ENCODE measurements at places on chromosomes 13 and 19.

GRCh38 chr13:74931698-74932433 is 550.1 kb downstream of the TBC1D4 start:
- DNase-seq: no peak

- no peak for DNase-seq
These were observed 44.6 kb downstream of the PTPRS start for GRCh38 chr19:5296021-5296420.

- DNase-seq: no peak
These were observed 22.5 kb downstream of the NBEA start for GRCh38 chr13:34964558-34964957.

DNA sequence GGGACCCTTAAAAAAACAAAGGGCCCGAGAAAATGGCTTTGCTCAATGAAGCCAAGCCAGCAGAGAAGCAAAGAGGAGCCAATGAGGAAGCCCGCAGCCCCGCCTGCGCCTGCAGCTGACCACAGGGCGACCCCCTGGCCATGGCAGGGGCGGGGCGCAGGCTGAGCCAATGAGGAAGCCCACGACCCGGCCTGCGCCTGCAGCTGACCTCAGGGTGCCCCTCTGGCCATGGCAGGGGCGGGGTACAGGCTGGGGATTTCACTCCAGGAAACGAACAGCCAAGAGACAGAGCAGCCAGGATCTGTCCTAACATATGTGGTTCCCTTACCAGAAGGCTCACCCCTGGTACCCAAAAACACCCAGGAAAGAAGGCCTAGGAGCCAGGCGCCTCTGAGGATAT is 101.4 kb downstream of the STK24 start:
- peak; percentile 82 for DNase-seq

- DNase-seq: no peak
These were observed 628.5 kb upstream of the KLHL1 start for GRCh38 chr13:70736622-70737317.

GRCh38 chr19:28039677-28040381 is 1173.1 kb downstream of the UQCRFS1 start:
- no peak for DNase-seq

GRCh38 chr13:77305266-77305665 is 21.6 kb downstream of the MYCBP2 start:
- DNase-seq: no peak

- no peak for DNase-seq
These were observed 1249.4 kb upstream of the SLC10A2 start for GRCh38 chr13:104315606-104316005.

DNA sequence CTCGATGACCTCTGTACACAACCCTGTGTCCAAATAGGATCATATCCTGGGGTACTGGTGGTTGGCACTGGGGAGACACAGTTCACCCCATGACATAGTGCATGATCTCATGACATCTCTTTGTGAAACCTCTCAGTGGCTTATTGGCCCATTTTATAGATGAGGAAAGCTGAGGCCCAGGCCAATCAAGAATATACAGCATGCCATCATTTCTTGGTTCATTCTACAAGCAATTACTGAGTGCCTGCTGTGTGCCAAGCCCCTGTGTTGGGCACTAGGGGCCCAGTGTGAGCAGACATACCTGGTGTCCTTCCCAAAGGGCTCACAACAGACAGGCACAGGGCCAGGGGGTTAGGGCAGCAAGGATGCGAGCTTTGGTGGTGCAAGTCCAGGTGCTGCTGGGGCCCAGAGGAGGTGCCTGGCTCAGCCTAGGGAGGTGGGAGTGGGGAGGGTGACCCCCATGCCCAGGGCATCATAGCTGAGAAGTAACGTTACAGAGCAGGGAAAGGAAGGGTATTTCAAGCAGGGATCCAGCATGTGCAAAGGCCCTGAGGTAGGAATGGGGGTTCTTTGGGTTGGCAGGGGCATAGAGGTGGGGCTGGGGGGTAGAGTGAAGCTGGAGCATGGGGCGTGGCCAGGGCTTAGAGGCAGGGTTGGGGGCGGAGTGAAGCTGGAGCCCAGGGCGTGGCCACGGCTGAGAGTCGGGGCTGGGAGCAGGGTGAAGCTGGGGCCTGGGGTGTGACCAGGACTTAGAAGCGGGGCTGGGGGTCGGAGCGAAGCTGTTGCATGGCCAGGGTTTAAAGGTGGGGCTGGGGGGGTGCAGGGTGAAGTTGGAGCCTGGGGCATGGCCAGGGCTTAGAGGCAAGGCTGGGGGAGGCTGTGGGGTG is 20.7 kb downstream of the COLGALT1 start:
- DNase-seq: no peak

DNA sequence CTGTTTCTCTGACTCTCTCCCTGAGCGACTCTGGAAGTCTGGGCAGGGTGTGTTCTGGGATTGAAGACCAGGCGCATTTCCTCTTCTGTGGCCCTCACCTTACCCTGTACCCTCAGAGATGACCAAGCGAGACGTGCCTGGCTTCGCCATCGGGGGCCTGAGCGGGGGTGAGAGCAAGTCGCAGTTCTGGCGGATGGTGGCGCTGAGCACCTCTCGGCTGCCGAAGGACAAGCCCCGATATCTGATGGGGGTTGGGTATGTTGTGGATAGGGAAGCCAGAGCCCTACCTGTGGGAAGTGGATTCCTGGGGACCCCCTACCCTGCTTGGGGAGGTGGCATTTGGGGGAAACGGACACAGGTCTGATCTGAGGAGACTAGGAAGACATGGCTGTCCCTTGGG is 5.8 kb upstream of the DNM2 start:
- DNase-seq: peak; percentile 44

DNA sequence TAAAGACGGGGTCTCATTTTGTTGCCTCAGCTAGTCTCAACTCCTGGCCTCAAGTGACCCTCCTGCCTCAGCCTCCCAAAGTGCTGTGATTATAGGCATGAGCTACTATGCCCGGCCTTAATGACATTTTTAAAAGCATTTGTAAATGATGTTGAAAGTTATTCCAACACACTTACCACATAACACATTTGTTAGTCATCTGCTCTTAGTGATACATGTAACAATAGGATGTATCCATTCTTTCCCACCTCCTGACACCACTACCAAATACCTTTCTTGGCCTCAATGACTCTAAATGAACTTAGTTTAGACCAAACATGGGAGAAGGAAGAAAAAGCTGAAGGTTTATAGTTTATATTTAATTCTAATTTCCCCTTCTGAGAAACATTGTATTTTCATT is 59.8 kb upstream of the MEDAG start:
- no peak for DNase-seq

GRCh38 chr13:108786456-108787200 is 157.2 kb downstream of the MYO16 start:
- no peak for DNase-seq

DNA sequence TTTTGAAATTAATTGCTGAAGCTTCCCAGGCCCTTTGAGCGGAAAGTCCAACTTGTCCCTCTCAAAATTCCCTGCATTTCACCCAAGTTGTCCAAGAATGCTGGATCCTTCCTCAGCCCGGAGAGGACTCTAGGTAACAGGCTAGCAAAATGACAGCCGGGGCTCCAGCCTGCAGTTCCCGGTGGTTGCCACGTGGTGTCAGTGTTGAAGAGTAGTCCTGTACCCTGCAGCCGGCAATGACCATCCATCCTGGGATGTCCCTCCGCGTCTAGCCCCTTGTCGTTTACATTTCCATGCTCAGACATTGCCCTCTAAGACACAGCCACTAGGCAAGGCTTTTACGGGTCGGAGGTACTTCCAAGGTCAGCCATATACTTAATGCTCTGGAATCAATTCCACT is 31.4 kb upstream of the MTIF3 start:
- DNase-seq: peak; percentile 84

DNA sequence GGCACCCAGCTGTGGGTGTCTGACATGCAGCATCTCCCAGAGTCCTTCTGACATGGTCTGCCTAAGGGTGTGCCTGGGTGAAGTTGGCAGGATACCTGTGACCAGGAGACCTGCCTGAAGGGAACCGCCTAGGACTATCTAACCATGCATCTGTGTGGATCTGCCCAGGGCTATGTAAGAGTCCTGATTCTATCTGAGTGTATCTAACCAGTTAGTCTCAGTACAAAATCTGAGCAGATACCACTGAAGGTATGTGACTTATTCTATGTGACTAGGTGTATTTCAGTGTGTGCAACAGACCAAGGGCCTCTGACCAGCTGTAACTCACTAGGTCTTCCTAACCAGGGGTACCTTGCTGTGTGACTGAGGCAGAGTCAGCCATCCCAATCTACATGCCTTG is 28.2 kb upstream of the FBL start:
- no peak for DNase-seq

DNA sequence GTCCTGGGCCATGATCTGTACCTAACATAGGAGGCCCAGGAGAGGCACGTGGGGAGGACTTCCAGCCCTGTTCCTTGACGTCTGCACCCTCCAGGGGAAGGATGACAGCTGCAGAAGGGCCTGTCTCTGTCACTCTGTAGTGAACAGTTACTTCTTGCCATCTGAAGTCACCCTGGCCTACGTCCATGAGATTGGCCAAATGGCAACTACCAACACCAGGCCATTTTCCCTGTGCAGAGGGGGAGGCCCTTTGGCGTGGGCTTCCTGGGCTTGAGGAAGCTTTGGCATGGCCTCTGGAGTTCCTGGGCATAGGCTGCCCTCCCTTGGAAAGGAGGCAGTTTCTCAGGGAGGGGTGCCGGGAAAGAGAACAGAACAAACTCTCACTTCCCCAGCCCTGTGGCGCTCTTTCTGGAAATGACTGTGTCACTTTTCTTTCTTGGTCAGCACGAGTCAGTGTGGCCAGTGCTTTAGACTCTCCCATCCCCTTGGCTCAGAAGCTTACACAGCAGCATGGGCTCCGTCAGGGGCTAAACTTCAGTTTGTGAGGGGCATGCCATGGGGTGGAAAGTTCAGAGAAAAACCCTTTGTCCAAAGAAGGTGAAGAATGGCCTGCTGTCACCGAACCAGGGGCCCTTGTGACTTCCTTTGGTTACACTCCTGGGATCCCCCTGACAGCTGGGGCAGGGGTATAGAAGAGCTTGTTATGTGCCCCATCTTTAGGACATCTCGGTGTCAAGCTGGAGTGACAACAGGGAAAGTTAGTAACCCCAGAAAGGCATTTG is 5.3 kb downstream of the CARM1 start:
- no peak for DNase-seq

DNA sequence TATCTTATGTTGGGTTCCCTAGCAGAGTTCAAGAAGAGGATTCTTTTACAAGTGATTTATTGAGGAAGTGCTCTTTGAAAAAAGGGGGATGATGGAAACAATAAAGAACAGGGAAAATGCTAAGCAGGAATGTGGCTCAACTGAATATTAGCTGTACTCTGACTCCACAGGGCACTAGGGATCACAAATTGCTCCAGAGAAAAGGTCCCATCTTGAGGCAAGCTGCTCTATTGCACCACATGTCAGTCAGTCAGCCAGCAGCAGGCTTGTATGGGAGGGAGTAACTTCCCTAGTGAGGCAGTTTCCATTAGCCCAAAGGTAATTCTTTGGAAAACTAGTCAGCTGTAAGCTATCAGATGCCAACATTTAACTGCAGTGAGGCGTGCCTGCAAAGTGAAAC is 73.3 kb upstream of the FNDC3A start:
- peak; percentile 72 for DNase-seq

GRCh38 chr19:1438933-1439354 is 748 bp downstream of the RPS15 start:
- no peak for DNase-seq

- no peak for DNase-seq
These were observed 4.8 kb upstream of the IFI30 start for GRCh38 chr19:18168673-18169381.

DNA sequence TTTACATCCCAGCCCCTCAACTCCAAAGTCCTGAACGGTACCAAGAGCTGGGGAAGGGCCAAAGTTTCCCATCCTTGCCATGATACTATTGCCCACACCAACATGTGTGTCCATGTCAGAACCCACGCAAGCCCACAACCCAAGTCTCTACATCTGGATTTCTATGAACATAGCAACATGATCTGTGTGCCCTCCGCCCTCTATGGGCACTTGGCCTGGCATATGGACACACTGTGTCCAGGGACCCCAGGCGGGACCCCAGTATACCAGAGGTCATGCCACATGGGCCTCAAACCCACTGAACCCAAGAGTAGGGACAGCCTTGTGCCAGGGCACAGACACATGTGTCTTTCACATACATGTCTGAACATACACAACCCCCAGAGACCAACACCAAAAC is 2.0 kb downstream of the LRFN1 start:
- no peak for DNase-seq

- no peak for DNase-seq
These were observed 1206.1 kb downstream of the EFNB2 start for GRCh38 chr13:105329359-105329758.

GRCh38 chr13:45852494-45852893 is 941 bp upstream of the SIAH3 start:
- DNase-seq: no peak

- DNase-seq: peak; percentile 39
These were observed 109.8 kb upstream of the FREM2 start for GRCh38 chr13:38577048-38577447.

DNA sequence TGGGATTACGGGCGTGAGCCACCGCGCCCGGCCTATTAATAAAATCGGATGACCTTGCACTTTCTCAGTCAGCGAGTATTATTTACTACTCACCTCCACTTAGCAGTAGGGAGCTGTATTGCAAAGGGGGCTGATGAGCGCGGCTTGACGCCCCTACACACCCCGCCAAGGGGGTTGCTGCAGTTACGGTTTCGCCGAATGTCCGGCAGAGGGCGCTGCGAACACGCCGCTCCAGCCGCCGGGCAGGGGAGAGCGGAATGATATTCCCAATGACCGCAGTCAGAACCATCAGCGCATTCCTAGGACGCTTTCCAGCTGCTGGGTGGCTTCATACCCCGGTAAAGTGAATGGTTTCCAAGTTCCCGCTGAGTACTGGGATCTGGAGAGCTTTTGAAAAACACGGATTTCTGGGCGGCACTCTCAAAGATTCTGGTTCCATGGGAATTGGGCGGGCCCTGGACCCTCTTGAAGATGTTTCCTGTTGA is 30.0 kb upstream of the TPT1 start:
- DNase-seq: peak; percentile 90

GRCh38 chr19:58479736-58480480 is 3.8 kb downstream of the ZNF446 start:
- no peak for DNase-seq

DNA sequence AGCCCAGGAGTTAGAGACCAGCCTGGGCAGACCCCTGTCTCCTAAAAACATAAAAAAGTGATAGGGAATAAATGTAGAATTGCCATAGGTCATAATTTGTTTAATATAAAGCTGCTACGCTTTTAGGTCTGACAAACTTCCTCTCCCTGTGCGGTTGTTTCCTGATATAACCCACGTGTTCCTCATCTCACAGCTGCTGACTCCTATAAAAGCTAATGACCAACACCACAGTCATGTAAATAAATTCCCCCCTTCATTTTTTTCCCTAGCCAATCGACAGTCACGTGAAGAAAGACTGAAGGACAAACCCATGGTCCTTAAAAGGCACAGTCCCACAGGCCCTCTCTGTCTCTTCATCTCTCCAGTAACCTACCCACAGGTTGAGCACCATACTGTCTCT is 27.5 kb downstream of the ZNF266 start:
- no peak for DNase-seq
